ENCODE measurements at places on chromosomes 2 and 18. TPM values are rescaled to one million over a fixed set of nuclear protein-coding genes. Genes with fewer than 3 reads are reported as not detected.

GRCh38 chr2:105344704-105345345 lies 7.5 kb downstream of the C2orf49 start:
- DNase-seq = no peak

The BBS5 gene
- total RNA-seq = 13.8 TPM

GRCh38 chr2:99504844-99505584 lies 15.2 kb upstream of the REV1 start:
- DNase-seq = no peak

DNA sequence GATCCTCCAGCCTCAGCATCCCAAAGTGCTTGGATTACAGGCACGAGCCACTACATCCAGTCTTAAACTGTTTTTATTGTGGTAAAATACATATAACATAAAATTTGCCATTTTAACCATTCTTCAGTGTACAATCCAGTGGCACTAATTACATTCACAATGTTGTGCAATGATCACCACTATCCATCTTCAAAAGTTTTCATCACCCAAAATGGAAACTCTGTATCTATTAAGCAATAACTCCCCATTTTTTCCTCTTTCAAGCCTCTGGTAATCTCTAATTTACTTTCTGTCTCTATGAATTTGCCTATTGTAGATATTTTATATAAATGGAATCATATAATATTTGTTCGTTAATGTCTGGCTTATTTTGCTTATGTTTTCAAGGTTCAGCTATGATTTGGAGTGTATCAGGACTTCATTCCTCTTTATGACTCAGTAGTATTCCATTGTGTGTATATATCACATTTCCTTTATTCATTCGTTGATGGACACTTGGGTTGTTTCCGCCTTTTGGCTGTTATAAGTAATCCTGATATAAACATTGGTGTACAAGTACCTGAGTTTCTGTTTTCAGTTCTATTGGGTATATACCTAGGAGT lies 71.8 kb downstream of the GFPT1 start:
- no peak for DNase-seq

DNA sequence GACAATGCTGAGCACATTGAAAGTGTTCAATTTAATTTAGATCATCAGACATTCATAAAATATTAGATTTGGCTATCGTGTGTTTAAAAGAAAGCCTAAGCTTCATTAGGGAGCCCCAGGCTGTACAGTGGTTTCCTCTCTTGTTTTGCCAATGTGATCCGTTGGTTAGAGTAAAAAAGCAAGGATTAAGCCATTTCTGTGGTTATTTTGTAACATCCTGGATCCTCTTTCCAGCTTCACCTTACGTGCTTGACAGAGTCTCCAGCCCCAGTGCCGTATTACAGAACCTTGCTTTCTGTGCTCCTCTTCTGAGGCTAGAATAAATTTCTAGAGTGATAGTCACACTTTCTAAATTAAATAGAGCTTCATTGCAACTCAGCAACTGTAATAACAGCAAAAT lies 289.3 kb upstream of the LINC00305 start:
- no peak for DNase-seq

Data from urinary bladder (tissue), 4 donors.